ENCODE measurements at places on chromosomes 1 and 21. TPM values are rescaled to one million over a fixed set of nuclear protein-coding genes. Genes with fewer than 3 reads are reported as not detected.

- DNase-seq, result peak; percentile 93
- H3K4me3 ChIP-seq, result peak overlapping the region; percentile 91
- no peaks in the 10 kb centered on the region for H3K27me3 ChIP-seq
- H3K36me3 ChIP-seq, result peaks cover 4% of the 10 kb centered on the region
- peaks cover 58% of the 10 kb centered on the region for H3K4me1 ChIP-seq
Measured at GRCh38 chr1:225467193-225468020, 39.6 kb upstream of the LBR start.

Gene RGSL1
- not detected for total RNA-seq

DNA sequence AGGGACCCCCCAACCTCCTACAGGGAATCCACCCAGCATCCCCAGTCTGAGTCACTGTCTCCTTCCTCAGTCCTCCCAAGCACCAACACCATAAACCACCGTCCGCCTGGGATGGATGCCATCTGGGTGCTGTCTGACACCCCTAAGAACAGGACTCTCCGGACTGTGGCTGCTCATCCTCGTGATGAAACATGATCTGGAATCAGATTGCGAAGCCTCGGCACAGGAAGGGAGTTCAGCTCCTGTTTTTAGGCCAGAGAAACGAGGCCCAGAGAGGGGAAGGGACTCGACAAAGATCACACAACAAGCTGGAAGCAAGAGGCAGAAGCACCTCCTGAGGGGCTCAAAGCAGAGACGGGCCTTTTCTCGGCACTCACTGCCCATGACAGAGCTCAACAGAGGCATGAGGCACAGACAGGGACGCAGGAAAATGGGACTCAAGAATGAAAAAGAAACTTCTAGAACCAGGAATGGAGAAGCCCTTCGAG, 8.4 kb downstream of the KCNN3 start:
- no peak overlapping the region for H3K27ac ChIP-seq
- H3K4me3 ChIP-seq, result no peak overlapping the region
- DNase-seq, result no peak
- H3K27me3 ChIP-seq, result peaks cover 2% of the 10 kb centered on the region
- H3K36me3 ChIP-seq, result no peaks in the 10 kb centered on the region

GRCh38 chr1:40268211-40268610, 10.2 kb downstream of the ZMPSTE24 start:
- H3K4me1 ChIP-seq, result peaks cover 8% of the 10 kb centered on the region
- DNase-seq, result no peak
- no peaks in the 10 kb centered on the region for H3K27me3 ChIP-seq
- H3K36me3 ChIP-seq, result peaks cover 42% of the 10 kb centered on the region

DNA sequence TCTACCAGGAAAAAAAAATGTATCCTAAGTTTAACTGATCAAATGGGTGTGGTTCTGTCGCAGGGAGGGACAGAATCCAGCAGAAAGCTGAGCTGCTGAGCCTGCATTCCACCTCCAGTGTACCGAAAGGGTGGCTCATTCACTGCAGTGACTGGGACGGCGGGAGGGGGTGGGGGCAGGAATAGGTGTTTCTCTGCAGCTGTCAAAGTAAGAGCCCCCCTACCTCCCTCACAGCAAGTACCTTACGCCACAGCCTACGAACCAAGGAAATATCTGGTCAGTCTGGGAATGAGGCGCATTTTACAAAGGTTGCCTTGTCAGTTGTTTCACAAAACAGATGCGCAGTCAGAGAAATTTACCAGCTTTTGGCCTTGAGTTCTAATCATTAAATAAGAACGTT, 1.7 kb downstream of the S100B start:
- H3K27me3 ChIP-seq, result no peaks in the 10 kb centered on the region
- no peaks in the 10 kb centered on the region for H3K36me3 ChIP-seq
- DNase-seq, result no peak
- H3K4me3 ChIP-seq, result no peak overlapping the region
- peaks cover 54% of the 10 kb centered on the region for H3K4me1 ChIP-seq

DNA sequence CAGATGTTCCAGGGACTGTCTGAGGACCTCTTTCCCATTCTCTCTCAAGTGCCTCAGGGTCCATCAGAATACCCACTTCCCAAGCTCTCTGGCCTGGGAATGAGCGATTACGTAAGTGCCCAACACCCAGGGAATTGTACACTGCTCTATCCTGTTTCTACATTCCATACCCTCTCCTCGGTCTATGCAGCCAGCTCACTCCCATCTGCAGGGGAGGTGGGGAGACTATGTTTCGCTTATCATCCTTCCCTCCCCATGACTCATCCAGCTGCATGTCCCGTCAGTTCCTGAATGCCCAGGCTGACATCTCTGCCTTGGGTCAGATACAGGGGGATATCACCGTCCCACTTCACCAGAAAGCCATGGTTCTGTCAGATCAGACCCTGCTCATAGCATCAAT, 34.5 kb upstream of the CD1D start:
- H3K4me3 ChIP-seq, result no peak overlapping the region
- DNase-seq, result no peak
- H3K27me3 ChIP-seq, result no peaks in the 10 kb centered on the region
- no peaks in the 10 kb centered on the region for H3K36me3 ChIP-seq
- H3K27ac ChIP-seq, result no peak overlapping the region

- H3K4me3 ChIP-seq, result no peak overlapping the region
- H3K4me1 ChIP-seq, result no peaks in the 10 kb centered on the region
- DNase-seq, result no peak
- no peaks in the 10 kb centered on the region for H3K36me3 ChIP-seq
- H3K27me3 ChIP-seq, result peaks cover 5% of the 10 kb centered on the region
Measured at GRCh38 chr21:39079617-39080016, 103.6 kb downstream of the PSMG1 start.

DNA sequence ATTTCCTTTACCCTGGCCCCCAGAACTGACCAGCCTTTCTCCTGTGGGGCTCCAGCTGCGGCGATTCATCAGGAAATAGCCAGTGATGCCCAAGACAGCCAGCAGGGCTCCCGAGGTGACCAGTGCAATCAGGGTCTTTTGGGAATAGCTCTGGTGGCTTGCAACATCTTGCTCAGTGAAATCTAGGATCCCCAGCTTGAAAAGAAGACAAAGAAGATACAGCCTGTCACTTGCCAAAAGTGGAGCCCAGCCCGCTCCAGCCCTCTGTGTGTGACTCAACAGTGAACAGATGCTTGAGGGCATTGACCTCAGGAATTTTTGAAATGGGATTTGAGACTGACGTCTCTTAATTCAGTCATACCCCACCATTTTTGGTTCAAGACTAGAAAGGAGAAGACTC, 22.3 kb downstream of the CD34 start:
- peaks cover 19% of the 10 kb centered on the region for H3K4me1 ChIP-seq
- H3K27me3 ChIP-seq, result peaks cover 5% of the 10 kb centered on the region
- H3K36me3 ChIP-seq, result no peaks in the 10 kb centered on the region
- no peak overlapping the region for H3K27ac ChIP-seq
- DNase-seq, result no peak

Gene ITGB2
- 503 TPM for total RNA-seq

Gene AJAP1
- not detected for total RNA-seq

DNA sequence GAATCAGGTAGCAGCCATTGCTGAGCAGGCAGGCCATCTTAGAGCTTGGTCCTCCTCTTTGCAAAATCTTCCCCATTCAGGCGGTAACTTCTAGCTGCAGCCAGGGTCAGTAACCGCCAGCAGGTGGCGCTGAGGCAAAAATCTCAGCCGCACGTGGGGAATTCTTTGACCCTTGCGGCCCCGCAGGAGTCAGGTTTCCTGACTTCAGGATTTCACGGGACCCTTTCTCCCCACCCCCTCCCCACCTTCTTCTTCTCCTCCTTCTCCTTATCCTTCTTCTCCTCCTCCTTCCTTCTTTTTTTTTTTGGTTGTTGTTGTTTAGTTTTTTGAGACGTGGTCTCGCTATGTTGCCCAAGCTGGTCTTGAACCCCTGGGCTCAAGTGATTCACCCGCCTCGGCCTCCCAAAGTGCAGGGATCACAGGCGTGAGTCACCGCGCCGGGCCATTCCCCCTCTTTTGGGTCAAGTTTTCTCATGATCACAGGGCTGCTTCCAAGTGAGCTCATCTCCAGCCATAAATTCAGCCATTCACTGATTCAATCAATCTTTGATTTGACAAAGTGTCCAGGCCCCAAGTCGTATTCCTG, 33.4 kb upstream of the TENT5B start:
- DNase-seq, result peak; percentile 79
- peaks cover 3% of the 10 kb centered on the region for H3K27me3 ChIP-seq
- H3K4me1 ChIP-seq, result peaks cover 22% of the 10 kb centered on the region
- no peaks in the 10 kb centered on the region for H3K36me3 ChIP-seq

Data from activated CD8-positive, alpha-beta T cell treated with anti-CD3 and anti-CD28 coated beads, Interleukin-2, amount 10 ng/mL, durations not matched to agents 7 days and 5 days (primary cell).